Activated CD8-positive, alpha-beta memory T cell treated with anti-CD3 and anti-CD28 coated beads for 24 hours (primary cell): ENCODE measurements at places on chromosomes 1 and 21.

DNA sequence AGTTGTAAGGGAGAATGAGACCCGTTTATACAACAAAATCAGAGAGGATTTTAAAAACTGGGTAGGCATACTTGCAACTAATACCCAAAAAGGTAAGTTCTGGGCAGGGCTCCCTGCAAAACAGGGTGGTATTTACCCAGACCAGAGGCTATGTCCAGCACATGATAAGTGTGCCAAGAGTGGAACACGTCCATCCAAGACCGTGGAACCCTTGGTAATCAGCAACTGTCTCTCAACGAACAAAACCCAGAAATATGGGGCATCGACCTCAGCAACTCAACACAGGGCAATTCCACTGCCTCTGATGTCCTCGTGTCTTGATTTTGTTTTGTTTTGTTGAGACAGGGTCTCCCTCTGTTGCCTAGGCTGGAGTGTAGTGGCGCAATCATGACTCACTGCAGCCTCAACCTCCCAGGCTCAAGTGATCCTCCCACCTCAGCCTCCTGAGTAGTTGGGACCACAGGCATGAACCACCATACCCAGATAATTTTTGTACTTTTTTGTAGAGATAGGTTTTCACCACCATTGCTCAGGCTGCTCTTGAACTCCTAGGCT lies 26.7 kb upstream of the MX1 start:
- peak; percentile 26 for DNase-seq

DNA sequence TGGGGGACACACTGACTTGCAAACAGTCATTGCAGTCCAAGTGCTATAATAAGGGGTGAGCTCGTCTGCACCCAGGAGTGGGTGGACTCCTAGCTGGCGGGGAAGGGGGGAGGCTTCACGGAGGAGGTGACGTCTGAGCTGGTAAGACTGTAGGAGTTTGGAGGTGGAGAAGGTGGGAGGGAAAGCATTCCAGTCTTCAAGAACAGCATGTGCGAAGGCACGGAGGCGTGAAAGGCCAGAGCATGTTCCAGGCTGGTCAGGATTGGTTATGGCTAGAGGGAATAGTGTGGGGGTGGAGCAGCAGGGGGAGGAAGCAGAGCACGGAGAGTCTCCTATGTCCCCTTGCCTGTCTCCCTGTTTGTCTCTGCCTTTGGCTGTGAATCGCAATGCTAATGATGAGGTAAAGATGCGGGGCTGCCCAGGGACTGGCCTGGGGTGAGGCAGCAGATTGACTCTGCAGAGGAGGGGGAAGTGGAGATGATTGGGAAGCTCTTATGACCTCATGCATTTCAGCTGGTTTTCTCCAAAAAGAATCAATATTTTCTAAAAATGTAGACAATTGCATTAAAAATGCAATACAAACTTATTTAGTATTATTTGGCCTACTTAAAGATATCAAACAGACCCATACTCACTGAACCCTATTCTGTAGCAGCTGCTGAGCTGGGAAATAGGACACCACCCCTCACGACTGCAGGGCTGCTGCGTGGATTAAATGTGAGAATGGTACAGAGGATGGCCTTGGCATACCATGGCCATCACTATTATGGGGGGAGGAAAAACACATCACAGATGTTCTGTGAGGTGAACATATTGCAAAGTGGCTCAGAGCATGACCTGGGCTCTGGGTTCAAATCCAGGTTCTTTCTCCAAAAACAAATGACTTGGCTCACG lies 2.6 kb upstream of the ZNF436 start:
- DNase-seq, result no peak

DNA sequence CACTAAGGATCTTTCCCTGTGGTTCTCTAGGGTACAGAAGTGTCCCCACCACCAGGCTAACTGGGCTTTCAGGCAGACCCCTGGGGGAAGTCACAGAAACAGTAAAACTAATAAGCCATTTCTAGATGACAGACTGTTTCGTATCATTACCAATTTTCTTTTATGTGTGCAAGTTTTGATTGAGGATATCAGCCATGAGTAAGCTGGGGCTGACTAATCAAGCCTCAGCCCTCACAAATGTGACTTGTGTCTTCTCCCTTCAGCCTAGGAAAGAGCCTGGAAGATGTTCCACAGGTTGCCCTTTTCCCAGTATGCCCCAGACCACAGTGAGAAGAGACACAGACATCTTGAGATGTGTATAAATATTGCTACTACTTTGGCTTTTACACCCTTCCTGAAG lies 10.5 kb downstream of the PTGFRN start:
- DNase-seq, result no peak

DNA sequence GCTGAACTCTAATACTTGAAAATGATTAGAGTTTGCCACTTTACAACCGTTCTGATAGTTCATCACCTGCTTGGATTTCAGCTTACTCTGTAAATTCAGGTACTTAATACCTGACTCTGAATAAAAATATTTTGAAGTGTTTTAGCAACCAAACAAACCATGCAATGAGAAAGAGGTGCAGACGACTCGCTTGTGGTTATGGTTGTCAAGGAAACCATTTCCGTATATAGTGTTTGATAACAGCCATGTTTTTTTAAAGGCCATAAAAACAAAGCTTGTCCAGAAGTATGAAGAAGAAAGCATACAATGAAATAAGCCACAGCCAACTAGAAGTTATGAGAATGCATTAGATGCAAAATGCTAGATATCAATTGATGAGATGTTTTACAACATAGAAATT lies 167.2 kb upstream of the HMCN1 start:
- DNase-seq, result no peak

DNA sequence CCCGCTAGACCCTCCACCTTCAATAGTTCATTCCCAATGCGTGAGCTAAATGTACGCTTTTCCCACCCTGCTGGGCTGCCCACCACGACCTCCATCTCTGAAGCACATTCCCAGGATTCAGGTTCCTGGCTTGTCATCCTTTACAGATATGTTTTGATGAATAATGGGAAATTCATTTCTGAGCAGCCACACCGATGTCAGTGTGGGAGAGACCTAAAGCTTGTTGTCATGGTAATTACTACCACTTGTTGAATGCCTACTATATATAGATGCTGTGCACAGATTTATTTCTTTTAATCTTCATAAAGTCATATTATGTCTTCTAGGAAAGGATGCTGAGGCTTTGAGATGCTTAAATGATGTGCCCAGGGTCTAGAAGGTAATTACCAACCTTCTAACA lies 8.0 kb downstream of the RCSD1 start:
- DNase-seq, result no peak

DNA sequence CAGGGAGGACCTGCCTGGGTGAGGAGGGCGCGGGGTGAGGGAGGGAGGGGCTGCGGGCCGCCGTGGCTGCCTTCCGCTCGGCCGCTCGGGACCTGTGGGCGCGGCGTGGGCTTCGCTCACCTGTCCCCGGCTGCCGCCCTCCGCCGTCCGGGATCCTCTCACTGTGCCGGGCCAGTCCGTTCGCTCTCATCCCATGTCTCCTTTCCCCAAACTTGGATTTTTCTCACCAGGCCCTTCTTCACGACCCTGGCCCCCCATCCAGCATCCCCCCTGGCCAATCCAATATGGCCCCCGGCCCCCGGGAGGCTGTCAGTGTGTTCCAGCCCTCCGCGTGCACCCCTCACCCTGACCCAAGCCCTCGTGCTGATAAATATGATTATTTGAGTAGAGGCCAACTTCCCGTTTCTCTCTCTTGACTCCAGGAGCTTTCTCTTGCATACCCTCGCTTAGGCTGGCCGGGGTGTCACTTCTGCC lies 362 bp downstream of the ZBTB48 start:
- no peak for DNase-seq

DNA sequence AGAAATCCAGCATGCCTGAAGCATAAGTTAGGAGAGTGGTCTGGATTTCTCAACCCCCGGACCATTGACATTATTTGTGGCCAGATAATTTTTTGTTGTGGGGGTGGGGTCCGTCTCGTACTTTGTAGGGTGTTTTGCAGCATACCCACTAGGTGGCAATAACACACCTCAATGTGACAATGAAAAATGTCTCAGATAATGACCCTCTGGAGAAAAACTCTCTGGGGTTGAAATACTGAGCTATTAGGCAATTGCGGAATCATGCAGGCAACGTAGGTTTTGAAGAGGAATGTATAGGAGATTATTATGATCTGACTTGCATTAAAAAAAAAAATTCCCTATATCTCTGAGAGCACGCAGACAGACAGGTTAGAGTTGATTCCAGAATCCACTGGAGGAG lies 25.3 kb upstream of the RRP15 start:
- no peak for DNase-seq

DNA sequence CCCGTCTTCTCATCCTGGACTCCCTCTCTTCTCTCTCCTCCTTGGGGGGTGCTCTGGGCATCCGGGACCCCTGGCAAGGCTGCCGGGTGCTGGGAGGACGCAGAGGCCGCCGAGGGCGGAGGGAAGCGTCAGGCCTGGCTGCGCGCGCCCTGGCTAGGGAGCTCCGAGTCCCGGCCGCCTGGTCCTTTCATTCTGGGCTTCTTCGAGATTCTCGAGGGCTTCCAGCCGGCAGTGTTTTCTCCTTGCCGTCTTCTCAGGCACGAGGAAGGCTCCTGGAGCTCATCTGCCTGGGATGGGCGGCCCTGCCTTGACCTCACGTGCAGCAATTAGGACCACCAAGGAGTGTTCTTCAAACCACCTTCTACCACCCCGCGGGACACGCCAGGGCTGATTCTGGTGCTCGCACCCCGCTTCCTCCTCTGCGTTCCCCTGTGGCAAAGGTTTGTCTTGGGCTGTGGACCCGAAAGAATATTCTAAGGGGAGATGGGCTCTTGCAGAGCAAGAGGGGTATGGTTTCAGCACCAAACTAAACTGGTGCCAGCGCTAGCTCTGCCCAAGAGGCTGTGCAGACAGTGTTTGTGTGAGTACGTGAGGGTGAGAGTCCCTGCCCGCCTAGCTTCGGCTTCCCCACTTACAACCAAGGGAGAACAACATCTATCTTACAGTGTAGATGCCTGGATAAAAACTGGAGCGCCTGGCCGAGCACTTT lies 36.5 kb downstream of the PIK3CD start:
- no peak for DNase-seq

DNA sequence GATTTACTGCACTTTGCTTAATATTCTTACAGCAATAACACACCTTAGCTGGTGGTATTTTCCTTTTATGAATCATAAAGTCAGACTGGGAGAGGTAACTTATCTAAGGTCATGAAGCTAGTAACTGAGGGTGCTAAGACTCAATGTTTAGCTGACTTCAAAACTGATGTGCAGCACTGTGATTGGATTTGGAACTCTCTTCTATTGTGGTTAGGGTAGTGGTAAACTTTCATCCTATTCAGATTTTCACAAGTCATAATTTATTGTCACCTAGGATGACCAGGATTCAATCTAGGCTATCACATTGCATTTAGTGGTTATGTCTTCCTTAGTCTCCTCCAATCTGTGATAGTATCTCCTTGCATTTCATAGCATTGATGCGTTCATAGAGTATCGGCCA lies 18.9 kb downstream of the EPB41 start:
- no peak for DNase-seq

GRCh38 chr21:44510508-44511218 lies 29.3 kb downstream of the KRTAP10-1 start:
- DNase-seq, result peak; percentile 94
